GM19239 (cell line): ENCODE measurements at places on chromosomes 4 and X.

- DNase-seq: no peak
Measured at GRCh38 chr4:48129307-48130014, 4.6 kb downstream of the TXK start.

- peak; percentile 14 for DNase-seq
Measured at GRCh38 chr4:102564399-102565059, 63.4 kb downstream of the NFKB1 start.

- DNase-seq: no peak
Measured at GRCh38 chr4:51960486-51960885, 59.7 kb downstream of the LRRC66 start.

DNA sequence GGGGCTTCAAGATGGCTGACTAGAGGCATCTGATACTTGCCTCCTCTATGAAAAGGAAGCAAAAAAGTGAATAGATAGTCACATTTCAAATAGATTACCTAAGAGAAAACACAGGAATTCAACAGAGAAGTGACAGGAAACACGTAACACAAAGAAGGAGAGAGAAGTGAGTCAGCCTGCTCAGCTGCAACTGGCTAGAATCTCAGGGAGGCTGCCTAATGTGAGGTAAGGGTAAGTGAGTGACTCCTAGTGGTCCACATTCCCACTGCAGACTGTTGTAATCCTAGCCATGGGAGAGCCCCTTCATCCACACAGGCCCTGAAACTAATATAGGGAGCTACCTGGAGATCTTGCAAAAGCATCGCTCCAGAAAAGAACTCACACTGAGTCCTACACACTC lies 179.2 kb downstream of the SLC7A11 start:
- DNase-seq: no peak

GRCh38 chrX:123581586-123581985 lies 151.3 kb downstream of the THOC2 start:
- DNase-seq: no peak

GRCh38 chrX:34299451-34299967 lies 167.4 kb upstream of the FAM47A start:
- DNase-seq: no peak

- DNase-seq: no peak
Measured at GRCh38 chrX:107775000-107775733, 420 bp downstream of the TSC22D3 start.

DNA sequence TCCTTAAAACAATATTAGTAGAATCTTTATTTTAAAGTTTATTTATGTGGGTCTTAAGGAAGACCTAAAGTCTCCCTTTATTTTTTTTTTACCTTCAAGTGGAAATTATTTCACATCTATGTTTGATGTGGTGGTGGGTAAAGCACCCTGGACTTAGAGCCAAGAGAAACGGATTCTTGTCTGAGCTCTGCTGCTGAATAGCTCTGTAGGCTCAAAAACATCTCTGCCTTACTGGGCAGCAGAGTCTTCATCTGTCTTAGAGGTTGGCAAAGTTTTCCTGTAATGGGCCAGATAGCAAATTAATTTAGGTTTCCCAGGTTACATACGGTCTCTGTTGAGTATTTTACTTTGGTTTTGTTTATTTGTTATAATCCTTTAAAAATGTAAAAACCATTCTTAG lies 136.5 kb downstream of the CEP135 start:
- DNase-seq: no peak

GRCh38 chr4:18754180-18754579 lies 732.6 kb upstream of the LCORL start:
- DNase-seq: no peak

DNA sequence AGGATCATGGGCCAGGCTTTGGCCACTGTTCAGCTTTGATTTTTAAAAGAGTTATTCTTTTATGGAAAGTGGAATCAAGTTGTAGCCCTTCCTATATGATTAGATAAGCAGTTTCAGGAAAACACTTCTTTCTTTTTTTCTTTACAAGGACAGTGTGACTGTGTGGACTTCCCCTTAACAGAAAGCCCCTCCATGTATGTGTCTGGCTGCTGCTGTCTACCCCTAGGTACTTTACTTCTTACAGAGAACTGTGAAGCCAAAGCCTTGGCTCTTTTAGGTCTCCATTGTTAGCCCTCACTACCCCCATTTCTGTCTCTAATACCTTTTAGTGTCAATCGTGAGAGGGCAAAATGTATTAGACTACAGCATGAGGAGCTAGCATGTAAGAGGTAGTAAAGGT lies 19.1 kb downstream of the VSIG1 start:
- DNase-seq: no peak

GRCh38 chr4:61277785-61278760 lies 77.9 kb downstream of the ADGRL3 start:
- no peak for DNase-seq

- no peak for DNase-seq
Measured at GRCh38 chr4:159719531-159719930, 616.7 kb downstream of the RAPGEF2 start.

DNA sequence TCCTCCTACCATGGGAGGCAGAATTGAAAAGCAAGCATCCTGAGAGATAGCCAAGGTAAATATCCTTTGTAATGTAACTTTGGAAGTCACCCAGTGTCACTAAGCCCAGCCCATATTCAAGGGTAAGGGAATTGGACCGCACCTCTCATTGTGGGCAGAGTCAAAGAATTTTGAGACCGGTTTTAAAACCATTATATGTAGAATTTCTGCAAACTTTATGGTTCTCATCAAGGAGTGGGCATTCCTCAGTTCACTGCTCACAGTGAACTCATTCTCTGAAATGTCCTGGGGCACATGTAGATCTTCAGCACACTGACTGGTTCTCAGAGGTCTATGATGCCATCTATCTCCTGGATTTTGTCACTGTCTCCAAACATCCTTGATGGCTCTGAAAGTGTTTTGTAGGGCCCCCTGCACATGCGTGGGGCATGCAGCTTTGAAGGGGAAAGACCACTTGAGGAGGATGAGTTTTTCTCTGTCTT lies 35.3 kb upstream of the CHRNA9 start:
- DNase-seq: no peak

- no peak for DNase-seq
Measured at GRCh38 chrX:134725103-134725690, 66.9 kb upstream of the PLAC1 start.

- no peak for DNase-seq
Measured at GRCh38 chr4:61886131-61886530, 686.0 kb downstream of the ADGRL3 start.

- peak; percentile 26 for DNase-seq
Measured at GRCh38 chr4:152304220-152304619, 231.7 kb downstream of the FBXW7 start.

- DNase-seq: no peak
Measured at GRCh38 chr4:39030725-39031124, 1.5 kb downstream of the TMEM156 start.

- no peak for DNase-seq
Measured at GRCh38 chr4:122823476-122823875, 3.2 kb upstream of the FGF2 start.

DNA sequence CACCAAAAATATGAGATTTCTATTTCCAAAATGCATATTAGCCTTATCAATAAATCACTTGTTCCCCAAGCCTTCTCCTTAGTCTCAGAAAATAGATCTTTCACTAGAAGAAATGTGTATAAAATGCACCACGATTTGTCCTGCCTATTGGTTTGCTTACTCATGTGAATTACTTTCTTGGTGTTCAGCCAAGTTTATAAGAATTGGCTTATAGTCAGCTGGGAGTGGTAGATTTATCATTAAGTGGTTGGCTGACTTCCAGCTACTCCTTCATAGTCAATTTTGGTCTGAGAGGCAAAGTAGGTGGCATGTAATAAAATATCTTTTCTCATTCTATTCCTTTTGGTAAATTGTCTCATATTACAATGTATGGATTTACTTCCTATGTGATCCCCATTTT lies 1.3 kb downstream of the SULT1E1 start:
- no peak for DNase-seq

- peak; percentile 25 for DNase-seq
Measured at GRCh38 chr4:138242076-138242833, at the start of gene SLC7A11. SLC7A11 (minus strand) TSS chr4:138242349; CDS start chr4:138242069, 280 bp downstream.

- no peak for DNase-seq
Measured at GRCh38 chr4:82948647-82949204, 48.2 kb downstream of the THAP9 start.

DNA sequence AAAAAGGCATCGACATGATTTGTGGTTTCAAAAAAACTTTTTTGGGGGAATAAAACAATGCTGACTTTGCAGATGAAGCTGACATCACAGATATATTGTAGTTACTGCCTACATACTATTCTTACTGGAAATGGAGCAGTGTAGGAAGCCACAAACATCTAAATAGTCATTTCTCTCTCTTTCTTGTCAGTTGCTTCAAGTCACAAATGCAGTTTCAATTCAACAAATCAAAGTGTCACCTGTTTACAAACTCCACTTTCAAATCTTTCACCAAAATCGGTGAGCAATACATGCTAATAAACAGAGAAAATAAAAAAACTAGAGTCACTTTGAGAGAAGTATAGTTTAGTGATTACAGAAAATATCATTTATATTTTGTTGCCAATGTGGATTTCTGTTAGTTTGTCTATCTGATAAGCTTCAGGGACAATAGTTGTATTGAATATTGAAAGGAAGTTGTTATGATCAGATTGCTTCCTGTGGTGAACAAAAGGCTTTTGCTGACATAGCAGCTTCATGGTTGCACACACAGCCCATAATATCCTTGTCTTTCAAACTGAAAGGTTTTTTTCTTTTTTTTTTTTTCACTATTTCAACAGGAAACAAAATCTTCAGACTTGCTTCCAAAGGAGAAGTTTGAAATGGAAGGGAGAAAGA lies 49.7 kb upstream of the PTPN13 start:
- peak; percentile 10 for DNase-seq

- no peak for DNase-seq
Measured at GRCh38 chr4:85370400-85371032, 104.4 kb upstream of the ARHGAP24 start.

DNA sequence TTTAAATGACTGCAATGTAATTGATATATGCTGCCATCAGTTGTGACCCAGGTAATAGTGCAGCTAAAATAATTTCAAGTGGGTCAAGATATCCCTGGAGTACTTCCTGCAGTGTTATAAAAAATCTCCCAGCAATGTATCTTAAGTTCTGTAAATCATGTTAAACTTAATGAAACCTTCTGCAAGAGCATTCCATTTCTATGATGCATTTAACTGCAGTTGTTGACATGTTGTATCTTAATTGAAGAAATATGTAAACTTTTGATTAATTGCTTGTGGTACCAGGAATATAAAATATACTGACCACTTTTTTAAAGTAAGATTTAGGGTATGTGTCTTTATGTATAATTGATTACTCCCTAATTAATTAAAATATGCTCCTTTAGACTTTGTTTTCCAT lies 213.6 kb downstream of the AFF2 start:
- DNase-seq: no peak

DNA sequence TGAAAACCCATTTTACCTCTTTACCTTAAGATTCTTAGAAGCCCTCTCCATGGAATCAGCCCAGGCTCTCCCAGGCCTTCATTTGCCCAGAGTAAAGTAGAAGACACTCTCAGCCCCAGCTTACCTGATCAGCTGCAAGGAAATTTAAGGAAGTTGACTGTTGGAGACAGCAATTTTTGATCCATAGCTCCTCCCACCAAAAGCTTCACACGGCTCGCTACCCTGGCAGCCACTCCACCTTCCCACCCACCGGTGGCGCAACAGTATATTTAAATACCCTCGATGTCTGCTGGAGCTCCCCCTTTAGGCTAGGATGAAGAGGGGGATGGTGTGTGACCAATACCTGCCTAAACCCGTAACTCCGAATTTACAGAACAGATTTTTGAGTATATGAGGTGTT lies 75.4 kb downstream of the MBNL3 start:
- no peak for DNase-seq

- no peak for DNase-seq
Measured at GRCh38 chr4:76729460-76729859, 168.5 kb downstream of the SOWAHB start.

- DNase-seq: peak; percentile 44
Measured at GRCh38 chr4:173121076-173121561, 47.5 kb upstream of the GALNT7 start.

DNA sequence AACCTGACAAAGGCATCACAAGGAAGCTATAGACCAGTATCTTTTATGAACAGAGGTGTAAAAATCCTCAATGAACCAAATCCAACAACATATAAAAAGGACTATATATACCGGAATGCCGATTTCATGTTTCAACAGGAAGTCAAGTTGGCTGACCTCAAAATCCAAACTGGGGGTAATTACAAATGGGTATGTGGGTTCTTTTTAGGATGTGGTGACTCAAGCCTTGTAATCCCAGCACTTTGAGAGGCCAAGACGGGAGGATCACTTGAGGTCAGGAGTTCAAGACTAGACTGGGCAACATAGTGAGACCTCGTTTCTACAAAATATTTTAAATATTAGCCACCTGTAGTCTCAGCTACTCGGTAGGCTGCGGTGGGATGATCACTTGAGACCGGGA lies 10.4 kb downstream of the PRSS48 start:
- no peak for DNase-seq

DNA sequence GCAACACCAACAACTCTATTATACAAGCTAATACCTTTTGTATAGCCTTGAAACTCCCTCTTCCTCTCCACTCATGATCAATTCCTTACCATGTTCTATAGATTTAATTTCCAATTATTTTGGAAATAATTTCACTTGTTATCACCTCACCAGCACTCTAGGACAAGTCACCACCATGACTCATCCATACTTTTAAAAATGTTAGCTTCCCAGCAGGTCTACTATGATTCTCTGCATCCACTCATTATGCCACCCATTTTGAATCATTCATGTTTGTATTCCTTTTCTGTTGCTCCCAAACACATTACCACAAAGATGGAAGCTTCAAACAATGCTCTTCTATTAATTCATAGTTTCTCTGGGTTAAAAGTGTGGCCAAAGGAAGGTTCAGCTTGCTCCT lies 469.6 kb downstream of the PDGFC start:
- no peak for DNase-seq

GRCh38 chrX:53279296-53280237 lies 1.8 kb downstream of the IQSEC2 start:
- no peak for DNase-seq

- DNase-seq: no peak
Measured at GRCh38 chr4:110484767-110485166, 8.8 kb downstream of the ENPEP start.

DNA sequence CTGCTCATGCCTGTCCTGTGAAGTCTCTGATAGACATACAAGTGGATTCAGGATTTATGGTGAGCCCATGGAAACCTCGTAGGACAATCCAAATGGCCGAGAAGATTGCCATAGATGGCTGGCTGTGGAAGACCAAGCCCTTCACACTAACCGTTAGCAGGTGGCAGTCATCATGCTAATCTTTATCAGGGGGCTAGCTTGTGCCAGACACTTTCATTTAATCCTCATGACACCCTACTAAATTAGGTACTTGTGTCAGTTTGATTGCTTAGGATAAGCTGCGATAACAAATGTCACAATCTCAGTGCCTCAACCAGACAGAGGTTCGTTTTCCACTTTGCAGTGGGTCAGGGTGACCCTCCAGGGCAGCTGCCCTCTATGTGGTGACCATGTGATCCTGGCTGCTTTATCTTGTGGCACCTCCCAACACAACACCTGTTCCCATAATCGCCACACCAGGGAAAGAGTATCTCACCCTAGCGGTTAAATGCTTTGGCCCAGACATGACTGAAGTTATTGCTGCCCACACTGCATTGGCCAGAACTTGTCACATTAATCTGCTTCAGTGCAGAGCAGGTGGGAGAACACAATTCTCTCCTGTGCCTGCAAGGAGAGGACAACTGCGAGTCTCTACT lies 60.8 kb downstream of the REPS2 start:
- DNase-seq: peak; percentile 2

GRCh38 chr4:158798062-158798461 lies 29.2 kb downstream of the FNIP2 start:
- no peak for DNase-seq
